ENCODE measurements at places on chromosomes 5 and 9.

DNA sequence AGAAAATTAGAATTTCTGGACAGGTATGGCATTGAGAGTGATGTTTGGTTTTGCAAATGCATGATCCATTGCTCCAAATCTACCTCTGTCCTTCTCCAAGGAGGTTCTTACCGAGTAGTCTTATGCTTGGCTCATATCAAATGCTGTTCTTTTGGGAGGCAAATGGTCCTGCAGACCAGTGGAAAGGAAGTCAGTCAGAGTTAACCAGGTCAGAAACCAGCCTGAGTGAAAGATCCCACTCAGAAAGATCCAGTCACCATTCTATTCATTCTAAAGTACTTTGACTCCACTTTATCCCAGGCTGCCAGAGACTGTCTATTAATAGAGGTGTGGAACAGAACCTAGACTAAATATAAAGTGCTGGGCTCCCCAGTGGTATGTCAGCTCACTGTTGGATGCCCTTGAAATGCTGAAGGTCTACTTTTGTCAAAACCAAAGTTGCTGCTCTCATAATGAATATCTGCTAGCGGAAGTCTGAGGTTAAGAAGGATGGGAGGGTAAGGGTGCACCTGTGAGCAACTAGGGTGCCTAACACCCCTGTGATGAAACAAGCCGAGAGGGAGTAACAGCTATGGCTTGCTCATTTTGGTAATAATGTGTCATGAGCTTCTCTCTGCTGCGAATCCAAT lies 302.2 kb downstream of the ZNF608 start:
- no peak for DNase-seq

GRCh38 chr9:83435301-83435700 lies 102.9 kb downstream of the FRMD3 start:
- DNase-seq: no peak

GRCh38 chr5:135991429-135991828 lies 36.6 kb upstream of the LECT2 start:
- DNase-seq: no peak

DNA sequence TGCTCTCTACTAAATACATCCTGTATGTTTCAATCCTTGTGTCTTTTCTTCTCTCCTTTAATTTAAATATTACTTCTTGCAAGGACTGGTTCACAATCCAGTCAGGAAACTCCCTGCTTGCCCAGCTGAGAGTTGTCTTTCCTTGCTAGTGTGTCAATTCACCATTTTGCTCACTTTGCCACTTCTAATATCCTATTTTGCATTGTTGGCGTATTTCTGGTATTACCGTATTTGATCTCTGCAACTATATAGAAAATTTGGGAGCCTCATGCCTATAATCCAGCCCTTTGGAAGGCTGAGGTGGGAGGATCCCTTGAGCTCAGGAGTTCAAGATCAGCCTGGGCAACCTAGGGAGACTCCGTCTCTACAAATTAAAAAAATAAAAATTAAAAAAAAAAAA lies 90.5 kb upstream of the TTC23L start:
- DNase-seq: no peak

DNA sequence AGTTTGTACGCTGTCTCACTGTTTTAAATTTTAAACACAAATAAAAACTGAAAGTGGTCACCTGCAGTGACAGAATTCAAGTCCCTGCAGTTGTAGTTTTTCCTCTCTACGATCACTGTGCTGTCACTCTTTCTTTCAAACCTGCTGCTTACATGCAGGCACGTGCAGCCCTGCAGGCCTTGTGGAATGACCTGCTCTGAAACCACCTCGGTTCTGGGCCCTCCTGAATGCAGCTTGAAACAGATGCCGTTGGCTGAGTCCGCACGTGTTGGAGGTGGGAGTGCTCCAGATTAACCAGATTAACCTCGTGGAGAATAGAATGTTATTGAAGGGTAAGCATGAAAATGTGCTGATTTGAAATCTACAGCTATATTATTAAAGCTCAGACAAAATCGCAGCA lies 126.0 kb upstream of the ERCC6L2 start:
- no peak for DNase-seq

- DNase-seq: peak; percentile 79
Observed at GRCh38 chr9:120755810-120756434, 37.3 kb downstream of the FBXW2 start.

DNA sequence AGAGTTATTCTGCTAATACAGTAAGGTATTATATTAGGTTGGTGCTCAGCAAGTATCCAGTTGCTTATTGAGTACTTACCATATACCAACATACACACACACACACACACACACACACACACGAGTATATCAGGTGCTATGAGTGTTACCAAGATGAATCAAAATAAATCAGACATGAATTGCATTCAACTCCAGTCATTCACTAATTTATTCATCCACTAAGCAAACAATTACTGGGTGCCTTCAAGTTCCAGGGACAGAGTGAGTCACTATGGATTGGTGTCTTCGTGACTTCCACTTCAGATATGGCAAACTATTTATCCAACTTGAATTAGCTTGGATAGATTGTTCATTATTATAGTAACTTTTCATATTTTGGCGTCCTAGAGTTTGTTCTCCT lies 140.7 kb upstream of the SLC44A1 start:
- DNase-seq: no peak

- DNase-seq: no peak
Observed at GRCh38 chr9:111983484-111983908, 86.9 kb downstream of the UGCG start.

DNA sequence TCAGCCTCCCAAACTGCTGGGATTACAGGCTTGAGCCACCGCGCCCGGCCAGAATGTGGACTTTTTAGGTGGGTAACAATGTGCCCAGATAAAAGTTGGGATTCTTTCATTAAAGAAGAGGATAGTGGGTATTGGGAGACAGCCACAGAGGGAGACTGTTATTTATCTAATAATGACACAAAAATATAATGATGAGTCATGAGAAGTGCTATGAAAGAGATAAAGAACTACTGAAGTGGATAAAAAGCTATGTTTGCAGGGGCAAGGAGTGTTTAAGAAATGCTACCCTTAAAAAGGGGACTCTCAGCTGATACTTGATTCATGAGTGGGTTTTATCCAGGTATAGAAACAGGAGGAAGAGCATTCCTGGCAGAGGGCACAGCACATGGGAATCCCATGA lies 143.6 kb upstream of the ERCC6L2 start:
- no peak for DNase-seq

- DNase-seq: no peak
Observed at GRCh38 chr5:55691265-55692105, 20.6 kb downstream of the SLC38A9 start.

GRCh38 chr5:94969174-94969573 lies 315.7 kb downstream of the MCTP1 start:
- no peak for DNase-seq

- peak; percentile 14 for DNase-seq
Observed at GRCh38 chr9:135522931-135523330, 1.7 kb downstream of the LCN1 start.

DNA sequence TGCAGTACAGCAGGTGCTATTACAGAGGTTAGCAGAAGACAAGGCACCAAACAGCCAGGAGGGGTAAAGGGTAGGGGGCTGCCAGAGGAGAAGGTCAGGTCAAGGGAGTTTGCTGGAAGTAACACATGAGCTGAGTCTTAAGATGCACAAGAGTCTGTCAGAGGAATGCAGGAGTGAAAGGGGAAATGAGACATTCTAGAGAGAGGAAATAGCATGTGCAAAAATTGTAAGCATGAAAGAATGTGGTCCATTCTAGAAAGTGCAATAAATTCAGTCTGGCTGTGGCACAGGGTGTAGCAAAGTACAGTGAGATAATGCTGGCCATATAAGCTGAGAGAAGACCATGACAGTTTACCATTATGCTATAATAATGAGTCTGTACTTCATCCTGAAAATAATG lies 6.6 kb downstream of the GOLGA1 start:
- no peak for DNase-seq

GRCh38 chr5:41364346-41364745 lies 146.1 kb downstream of the PLCXD3 start:
- DNase-seq: no peak

DNA sequence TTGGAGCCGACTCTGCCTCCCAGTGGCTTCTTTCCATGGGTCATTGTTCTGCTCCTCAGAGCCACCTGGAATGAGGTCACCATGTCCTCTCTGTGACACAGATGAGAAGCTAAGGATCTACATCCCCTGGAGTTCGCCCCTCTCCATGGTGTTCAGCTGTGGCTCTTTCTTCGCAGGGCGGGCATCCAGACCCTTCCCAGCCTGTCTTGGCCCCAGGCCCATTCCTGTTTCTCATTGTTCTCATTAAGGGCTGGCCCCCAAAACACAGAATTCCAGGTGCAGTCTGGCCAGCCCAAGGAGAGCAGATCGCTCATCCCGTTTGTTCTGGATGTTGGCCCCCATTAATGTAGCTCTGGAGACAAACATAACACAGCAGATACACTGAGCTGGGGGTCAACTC lies 66.4 kb upstream of the COL15A1 start:
- DNase-seq: no peak

DNA sequence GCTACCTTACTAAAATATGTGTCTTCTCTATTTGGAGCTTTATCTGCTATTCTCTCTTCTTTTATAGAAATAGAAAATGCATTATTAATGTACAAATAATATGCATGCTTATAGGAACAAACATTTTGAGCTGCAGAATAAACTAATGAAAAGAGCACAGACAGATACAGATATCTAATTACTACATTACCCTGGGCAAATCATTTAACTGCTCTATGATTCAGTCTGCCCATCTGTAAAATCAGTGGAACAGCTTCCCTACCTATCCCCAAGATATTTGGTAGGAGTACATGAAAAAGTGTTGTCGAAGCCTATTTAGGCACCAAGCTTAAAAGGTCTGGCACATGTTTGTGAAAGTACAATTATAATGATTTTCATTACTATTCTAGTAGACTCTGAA lies 166.3 kb downstream of the EFNA5 start:
- DNase-seq: no peak

DNA sequence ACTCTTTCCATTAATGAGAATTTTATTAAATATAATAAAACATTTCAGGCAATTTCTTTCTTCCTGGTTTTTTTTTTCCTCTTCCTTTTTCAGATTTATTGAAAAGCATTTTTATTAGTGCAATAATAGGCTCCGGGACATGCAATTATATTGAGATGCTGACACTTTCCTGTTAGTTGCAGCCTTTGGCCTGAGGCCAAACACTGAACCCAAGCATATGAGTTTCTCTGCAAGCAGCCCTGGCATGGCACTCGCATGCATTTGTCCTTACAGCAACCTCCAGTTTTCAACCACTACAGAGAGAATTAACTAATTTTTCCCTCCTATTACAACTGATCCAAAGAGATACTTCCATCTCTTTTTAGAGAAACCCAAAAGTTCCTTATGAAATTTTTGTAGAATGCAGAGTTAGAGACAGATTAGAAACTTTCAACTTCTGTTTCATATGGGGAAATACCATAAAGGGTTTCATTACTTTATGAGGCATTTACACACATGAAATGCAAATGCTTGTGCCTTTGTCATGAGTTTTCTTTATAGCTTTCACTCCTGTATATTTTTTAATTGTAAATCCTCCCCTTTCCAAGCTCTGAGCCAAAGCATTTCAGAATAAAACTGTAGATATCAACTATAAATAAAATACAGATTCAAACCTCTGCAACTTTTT lies 183.0 kb downstream of the CETN3 start:
- no peak for DNase-seq

DNA sequence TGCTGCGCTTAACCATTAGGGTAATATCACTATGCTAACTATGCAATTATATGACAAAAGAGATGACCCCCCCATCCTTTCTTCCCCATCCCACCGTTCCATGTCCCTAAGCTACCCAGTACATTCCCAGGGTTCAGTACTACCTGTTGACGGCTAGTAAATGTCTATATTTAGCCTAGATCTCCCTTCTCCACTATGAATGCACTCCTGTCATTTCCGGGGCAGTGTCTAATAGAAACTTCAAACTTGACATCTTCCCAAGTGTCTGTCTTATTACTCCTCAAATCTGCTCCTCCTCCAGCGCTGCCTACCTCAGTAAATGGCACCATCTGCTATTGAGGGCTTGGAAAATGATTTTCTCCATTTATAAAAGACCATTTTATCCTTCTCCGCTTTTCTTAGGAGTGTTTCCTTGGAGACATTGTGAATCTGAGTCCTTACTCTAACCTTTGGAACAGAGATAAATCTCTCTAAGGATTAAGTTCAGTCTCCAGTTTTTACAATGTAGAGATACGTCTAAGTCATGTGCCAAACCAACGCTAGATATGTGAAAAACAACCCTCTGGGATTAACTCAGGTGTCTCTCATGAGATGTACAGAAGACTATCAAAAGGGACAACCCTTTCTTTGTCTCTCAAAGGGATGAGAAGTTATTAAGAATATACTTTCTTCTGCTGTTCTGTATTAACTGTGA lies 114.9 kb downstream of the BNC2 start:
- DNase-seq: no peak

DNA sequence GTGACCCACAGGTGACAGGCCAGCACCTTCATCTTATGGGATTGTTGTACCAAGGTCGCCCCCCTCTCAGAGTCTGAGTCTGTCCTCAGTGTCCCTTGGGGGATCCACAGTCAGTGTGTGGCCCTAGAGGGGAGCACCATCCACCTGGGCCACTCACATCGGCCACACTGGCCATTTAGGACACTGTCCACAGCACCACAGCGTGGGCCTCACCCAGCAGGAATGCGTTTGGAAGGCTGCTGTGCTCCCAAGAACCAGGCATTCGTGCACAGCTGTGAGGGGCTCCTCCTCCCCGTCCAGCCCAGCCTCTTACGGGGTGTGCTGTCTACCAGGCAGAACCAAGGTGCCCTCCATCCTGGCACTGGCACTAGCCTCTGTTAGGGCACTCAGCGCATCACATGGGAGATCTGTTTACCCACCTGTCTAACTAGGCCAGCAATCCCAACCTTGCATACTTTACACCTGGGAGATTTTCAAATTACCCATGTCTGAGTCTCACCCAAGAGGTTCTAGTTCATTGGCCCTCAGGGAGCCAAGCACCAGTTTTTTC lies 24.5 kb upstream of the UBE2QL1 start:
- DNase-seq: no peak

DNA sequence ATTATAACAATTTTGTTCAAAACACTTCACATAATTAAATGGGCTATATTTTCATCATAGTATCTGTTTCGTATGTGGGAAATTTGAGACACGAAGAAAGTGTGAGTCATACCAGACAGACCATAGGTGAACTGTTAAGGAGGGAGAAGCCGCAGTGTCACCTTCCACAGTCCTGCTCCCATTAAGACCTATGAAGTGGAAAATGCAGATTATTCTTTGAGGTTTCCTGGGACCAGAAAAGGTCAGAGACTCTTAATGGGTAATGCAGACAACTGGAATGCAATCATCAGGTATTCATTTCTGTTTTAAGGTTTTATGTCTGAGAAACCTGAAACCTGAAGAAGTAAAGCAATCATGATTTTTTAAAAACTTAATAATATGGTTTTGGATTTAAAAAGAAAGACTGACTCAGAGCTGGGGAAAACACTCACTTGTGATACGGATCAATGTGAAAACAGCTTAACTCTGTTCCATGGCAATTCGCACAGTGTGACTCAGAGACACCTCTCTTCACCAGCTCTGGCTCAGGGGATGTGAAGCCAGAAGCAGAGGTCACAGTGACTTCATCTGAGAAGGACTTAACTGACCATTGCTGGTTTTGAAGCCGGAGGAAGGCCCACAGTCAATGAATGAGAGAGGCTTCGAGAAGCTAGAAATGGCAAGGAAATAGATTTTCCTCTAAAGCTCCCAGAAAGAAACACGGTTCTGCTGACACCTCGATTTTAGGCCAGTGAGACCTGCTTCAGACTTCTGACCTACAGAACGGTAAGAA lies 17.2 kb upstream of the GCNT1 start:
- peak; percentile 65 for DNase-seq

- DNase-seq: no peak
Observed at GRCh38 chr5:141603923-141604717, 14.7 kb downstream of the DIAPH1 start.

GRCh38 chr5:55680353-55680752 lies 31.8 kb downstream of the SLC38A9 start:
- no peak for DNase-seq

Measured in stimulated activated CD8-positive, alpha-beta memory T cell treated with anti-CD3 and anti-CD28 coated beads, Interleukin-4, amount 100 ng/mL, for 48 hours (primary cell).